ENCODE measurements at places on chromosomes 7 and 10.

DNA sequence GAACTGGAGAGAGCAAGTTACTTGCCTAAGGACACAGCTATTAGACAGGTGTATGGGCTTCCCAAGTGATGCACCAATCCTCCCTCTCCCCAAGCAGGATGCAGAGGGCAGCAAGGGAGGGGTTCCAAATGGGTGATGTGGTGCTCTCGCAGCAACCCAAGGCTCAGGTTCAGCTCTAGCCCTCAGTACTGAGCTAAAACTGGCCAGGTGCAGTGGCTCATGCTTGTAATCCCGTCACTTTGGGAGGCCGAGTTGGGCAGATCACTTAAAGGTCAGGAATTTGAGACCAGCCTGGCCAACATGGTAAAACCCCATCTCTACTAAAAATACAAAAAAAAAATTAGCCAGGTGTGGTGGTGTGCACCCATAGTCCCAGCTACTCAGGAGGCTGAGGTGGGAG lies 40.7 kb downstream of the GPRIN2 start:
- no peak for DNase-seq

DNA sequence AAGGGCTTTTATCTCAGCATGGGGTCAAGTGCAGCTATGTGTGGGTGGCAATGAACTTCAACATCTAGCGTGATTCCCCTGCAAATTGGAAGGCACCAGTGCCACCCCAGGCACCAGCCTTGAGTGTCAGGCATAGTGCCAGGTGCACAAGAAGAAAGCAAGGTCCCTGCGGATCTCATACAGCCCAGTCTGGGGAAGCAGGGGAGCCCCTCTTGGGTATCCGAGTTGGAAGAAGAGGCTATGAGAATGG lies 269.0 kb downstream of the RPS24 start:
- DNase-seq = no peak

GRCh38 chr7:17362439-17363105 lies 64.1 kb downstream of the AHR start:
- no peak for DNase-seq

DNA sequence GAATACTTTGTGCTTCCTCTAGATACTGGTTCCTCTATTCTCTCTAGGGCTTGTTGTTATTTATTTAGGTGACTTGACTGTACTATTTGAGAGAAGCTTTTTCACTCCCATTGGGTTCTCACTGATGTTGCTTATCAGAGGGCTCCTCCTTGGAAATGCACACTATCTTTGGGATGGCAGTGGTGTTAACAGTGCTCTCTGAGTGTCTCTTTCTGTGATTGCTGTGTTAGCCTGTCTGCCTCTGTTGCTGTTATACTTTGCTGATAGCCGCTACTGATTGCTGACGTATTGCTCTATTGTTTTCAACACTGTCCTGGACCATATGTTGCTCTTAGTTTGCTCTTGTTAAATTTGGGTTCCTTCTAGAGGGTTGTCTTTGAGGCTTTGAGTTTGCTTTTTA lies 34.7 kb downstream of the ZNF33A start:
- DNase-seq = no peak

GRCh38 chr10:83539528-83540308 lies 599.6 kb upstream of the GHITM start:
- DNase-seq = no peak

- DNase-seq = peak; percentile 61
Observed at GRCh38 chr7:117164620-117165019, 158.2 kb downstream of the WNT2 start.
